Cerebellar nuclear complex (tissue), 1 donor: ENCODE measurements at places on chromosomes 5 and 9.

DNA sequence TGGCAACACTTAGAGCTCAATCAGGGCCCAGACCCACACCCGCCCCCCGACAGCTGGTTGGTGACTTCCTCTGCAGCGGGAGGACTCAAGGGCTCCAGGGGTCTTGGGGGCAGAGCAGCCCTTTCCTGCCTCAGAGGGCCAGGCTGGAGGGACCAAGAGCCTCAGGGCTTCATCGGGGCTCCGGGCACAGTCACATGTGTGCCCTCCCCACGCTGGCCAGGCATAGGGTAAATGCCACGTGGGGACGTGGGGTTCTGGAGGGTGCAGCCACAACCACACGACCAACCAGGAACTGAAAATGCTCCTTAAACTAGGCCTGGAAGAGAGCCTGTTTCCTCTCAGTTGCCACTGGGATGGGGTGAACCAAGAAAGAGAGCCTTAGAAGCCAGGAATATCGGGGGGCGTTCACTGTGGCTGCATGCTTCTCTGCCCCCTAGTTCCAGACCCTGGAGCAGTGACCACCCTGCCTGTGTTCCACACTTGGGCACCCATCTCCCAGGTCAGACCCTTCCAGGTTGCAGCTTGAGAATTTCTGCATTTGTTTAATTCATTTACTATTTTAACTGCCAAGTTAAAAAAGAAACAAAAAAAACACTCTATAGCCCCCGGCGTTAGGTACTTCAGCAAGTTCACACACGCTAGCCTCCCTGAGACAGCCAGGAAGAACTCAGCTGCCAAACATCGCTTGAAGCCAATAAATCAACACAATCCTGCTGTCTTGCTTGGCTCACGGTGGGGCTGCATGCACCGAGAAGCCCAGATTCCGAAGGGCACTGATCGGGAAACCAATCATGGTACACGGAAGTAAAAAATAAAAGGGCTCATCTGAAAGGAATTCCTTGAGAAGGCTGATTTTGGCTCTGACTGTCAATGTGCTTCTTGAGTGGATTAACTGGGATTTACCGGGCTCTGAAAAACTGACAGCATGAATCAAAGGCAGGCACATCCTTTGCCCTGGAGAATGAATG is 56.1 kb upstream of the PHYKPL start:
- no peak for DNase-seq

DNA sequence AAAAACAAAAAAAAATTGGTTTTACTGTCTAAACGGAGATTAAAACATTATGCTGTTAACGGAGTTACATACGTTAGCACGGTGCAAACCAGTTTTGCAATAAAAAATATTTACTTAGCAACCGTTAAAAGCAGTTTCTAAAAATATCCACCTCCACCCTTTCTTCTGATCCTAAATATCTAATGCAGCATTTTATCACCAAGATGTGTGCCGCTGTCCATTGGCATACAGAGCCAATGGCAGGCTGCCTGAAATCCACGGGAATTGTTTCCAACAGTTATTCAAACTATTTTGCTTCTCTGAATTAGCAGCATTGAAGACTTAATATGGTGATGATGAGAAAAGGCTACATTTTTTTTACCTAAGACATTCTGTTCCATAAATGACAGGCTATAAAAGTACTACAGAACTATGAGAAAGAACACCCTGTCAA is 61.6 kb downstream of the CSNK1A1 start:
- DNase-seq = no peak

GRCh38 chr5:1005904-1006655 is 2.5 kb upstream of the NKD2 start:
- DNase-seq = no peak

GRCh38 chr9:131982671-131983239 is 96.9 kb downstream of the MED27 start:
- DNase-seq = no peak

GRCh38 chr9:36214571-36214970 is 23.9 kb downstream of the CLTA start:
- DNase-seq = no peak

DNA sequence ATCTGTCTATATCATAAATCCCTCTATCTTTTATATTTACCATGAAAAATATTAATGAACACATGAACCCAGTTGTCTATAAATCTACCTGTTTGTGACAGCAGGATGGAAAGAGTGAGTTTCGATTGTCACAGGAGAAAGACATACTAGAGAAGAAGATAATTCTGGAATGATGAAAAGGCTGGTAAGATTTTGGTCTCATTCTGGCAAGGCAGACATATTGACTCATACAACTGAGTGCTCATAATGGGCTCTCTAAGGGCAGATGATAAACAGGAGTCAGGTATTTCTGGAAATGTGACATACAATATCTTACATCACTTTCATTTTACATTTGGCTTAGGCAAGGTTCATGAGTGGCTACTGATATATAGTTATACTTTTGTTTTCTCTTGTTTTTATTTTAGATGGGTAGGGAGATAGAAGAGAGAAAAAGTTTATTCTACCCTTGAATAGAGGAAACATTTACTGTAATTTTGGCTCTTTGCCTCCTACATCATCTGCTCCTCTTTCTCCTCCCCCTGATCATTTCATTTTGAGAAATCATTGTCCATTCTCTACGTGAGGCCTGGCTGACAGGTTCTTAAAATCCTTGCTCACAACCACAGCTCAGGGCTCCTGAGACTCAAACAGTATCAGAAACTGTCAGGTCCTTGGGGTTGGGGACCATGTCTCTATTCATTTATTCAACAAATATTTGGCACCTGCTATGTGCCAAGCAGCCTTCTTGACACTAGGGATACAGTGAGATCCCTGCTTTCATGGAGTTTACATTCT is 14.4 kb downstream of the ELOVL7 start:
- no peak for DNase-seq

- no peak for DNase-seq
These were observed 375.2 kb downstream of the ZNF608 start for GRCh38 chr5:124371111-124371706.

GRCh38 chr9:99294850-99295461 is 72.9 kb downstream of the SEC61B start:
- no peak for DNase-seq

DNA sequence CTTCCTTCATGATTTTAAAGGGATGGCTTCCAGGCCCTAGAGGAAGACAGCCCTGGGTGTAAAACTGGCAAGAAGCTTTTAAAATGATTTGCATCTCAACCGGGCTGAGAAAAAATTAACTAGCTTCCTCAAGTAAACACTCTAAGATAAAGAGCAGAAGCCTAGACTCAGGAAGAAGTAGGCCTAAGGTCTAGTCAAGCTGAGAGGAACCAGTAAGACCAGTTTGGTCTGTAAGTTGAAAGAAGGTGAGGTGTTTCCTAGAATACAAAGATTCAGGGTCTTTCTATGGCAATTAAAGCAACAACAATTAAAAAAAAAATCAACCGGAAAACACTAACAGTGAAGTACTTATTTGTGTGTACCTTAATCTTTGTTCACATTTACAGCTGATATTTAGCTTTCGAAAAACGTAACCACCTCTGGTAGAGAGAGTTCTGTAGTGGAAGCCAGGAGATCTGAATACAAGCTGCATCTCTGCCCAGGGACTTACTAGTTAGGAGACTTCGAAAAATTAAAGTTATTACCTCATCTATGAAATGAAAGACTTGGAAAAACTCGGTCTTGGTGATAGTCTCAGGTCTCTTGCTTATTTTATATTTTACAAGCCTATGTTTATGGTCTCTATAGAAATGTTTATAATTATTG is 75.7 kb downstream of the TUSC1 start:
- DNase-seq = no peak

- DNase-seq = no peak
These were observed 3.6 kb upstream of the PSMD5 start for GRCh38 chr9:120846251-120846889.

DNA sequence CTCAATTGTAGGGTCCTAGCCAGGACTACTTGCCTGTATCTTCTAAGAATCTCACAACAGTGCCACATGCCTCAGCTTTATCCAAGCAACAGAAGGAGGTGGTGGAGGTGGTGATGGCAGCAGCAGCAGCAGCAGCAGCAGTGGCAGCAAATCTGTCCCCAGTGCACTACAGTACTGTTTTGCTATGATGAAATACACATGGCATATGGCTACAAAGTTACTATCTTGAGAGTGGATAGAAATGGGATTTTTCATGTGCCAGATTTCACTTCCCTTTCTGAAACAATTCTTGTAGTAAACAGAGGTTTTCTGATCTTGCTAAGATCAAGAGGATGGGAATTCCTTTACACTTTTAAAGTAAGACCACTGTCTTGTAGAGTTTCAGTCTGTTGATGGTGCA is 8.1 kb upstream of the CYSTM1 start:
- no peak for DNase-seq

GRCh38 chr5:94761786-94762185 is 143.3 kb downstream of the SLF1 start:
- DNase-seq = no peak

DNA sequence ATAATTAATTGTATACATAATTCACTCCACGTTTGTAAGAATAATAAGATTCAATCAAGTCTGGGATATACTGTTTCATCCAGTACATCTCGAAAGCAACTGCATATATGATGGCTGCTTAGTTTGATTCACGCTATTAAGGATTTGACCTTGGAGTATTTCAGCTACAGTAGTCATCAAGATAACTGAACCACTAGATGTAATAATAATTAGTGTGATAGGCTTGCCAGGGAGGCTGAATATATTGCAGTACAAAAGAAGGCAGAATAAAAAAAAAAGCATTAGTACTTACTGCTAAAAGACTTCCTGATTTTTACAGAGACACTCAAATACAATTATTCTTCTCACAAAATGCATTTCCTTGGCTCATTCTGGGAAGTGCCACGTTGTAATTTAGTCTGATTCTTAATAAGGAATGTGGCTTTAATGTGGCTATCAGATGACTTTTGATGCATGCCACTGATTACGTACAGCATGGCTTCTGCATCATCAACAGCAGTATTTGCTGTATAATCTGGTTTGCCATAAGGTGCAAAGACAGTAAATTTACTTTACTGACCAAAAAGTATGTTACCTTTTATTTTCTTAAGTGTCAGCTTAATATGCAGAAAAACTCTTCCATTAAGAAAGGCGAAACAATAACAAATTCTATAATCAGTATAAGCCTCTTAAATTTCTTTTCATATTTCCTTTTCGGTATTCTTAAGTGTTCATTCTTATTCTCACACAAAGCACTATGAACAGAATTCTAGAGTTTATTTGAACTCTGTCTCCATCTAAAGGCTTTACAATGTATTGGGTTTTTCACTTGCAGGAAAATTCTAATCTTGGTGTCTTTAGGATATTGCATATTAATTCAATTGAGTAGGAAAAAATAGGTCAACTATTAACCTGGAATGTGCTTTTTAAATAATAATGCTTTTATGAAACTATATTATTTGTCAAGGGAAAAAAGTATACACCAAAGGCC is 166.4 kb downstream of the SLF1 start:
- DNase-seq = no peak

DNA sequence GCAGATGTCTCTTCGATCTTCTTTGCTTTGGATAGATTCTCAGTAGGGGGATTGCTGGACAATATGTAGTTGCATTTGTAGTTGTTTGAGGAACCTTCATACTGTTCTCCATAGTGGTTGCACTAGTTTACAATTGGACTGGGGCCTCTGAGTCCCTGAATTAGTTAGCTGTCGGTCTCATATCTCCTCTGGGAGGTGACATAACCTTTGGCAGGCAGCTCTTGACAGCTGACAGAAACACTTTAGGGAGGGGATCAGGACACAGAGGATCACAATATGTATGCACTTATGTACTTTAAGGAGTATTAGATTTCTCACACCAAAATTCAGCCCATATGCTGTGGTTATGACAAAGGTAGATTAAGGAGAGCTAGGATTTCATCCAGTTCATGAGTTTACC is 1279.9 kb upstream of the DMAC1 start:
- no peak for DNase-seq

DNA sequence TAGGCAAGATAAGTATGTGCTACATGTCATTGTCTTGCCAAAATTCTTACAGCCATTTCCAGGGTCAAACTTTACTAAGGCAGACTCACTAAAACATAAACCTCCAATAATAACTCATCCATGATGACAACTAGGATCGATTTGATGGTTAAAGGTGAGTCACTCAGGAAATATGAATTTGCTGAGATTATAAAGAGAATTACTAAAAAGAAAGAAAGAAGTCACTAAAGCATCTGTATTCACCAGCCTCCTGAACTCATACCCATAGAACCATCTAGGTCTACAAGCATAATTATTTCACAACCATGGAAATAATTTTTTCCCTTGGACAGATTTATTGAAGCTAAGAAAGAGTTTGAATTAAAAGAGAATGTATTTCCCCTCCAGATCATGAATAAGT is 258.6 kb downstream of the TLE1 start:
- no peak for DNase-seq

DNA sequence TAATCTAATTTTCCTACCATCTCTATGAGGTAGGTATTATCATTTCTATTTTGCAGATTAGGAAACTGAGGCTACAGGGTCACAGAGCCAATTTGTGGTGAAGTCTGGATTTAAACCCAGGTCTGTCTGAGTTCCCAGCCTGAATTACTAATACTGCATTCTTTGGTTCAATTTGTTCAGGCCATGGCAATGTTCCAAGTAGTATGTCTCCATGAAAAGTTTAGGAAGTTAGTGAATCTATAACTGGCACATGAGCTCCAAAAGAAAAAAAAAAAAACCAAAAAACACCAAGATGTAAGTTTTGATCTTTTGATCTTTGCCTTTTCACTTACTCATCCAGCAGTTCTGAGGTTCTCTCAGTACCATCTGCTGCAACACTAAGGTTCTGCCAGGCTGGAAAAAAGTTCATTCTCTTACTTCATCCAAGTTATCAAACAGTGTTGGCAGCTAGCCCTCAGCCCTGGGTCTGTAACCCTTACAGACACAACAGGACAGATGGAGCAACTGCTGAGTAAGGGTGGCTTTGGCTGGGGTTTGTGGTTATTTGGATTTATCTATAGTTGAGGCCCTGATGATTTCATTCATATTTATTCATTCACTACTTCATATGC is 4.4 kb upstream of the TMEM268 start:
- DNase-seq = no peak

DNA sequence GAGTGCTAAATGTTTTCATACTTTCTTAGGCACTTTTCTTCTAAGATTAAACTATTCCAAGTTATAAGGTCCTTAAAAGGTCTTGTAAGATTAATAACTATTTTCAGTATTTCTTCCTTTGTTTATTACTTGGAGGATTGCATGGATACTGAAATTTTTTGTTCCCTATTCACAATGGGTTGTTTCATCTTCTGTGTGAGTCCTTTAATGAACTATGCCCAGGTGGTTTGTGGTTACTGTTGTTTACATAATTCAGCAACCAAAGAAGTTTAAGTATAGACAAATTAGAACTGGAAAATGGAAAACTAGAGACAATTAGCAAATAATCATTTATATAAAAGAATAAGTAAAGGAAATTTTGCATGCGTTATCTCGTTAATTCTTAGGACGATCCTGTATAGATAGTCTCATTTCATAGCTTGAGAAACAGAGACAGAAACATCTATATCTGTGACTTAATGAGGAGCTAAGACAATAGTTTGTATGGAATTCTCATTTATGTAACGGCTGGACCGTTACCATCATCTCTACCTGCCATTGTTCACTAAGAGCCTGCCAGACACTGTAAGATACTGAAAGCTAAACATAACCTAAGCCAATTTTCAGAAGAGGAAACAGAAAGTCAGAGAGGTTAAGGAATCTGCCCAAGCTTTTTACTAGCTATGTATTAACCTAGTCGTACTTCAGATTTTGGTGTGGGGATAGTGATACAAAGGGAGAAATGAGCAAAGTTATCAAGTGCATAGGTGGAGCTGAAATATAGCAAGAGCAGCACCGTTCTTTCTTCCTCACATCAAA is 148.2 kb downstream of the PAM start:
- no peak for DNase-seq
